ENCODE measurements at places on chromosomes 6 and 20.

- DNase-seq, result no peak
Measured at GRCh38 chr6:56400273-56400672, 152.9 kb upstream of the COL21A1 start.

- DNase-seq, result no peak
Measured at GRCh38 chr6:89951574-89952104, 57.4 kb downstream of the GJA10 start.

DNA sequence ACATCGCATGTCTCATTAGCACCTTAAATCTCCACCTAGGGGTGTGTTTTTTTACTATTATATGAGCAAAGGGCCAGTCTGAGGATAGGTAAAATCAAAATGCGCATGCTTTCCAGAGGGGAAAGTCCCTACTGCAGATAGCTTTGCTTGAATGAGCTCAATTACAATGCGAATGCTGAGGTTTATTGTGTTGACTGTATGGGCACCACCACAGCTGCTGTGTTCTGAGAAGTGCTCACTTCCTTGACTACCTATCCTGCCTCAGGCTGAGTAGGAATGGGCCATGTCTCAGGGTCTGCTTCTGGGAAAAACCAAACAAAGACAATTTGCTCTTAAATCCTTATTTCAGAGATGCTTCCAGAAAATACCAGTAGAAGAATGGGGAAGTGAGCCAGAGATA, 36.6 kb downstream of the MOCS1 start:
- no peak for DNase-seq

DNA sequence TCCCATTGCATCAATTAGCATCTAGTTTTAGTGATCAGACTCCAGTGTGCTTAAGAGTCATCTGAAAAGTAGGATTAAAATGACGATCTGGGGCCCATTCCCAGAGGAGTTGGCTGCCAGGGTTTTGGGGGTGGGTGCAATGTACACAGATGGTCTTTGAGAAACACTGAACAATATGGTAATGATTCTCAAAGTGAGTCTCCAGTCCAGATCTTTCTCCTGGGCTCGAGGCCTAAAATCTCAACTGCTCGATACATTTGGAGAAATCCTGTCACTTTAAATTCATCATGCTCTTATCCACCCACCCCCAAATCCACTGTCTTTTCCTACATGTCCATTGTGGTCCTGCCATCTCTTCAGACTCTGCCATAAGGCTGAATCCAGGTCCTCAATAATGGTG, 80.7 kb upstream of the MYLIP start:
- no peak for DNase-seq

GRCh38 chr6:38501931-38502330, 137.8 kb downstream of the BTBD9 start:
- DNase-seq, result no peak

GRCh38 chr20:64166721-64167615, 2.7 kb downstream of the MYT1 start:
- DNase-seq, result no peak

GRCh38 chr6:154786144-154786868, 53.1 kb downstream of the SCAF8 start:
- DNase-seq, result no peak

Measured in mucosa of gallbladder (tissue), 1 donor.